ENCODE measurements at places on chromosomes 6 and 20. TPM values are rescaled to one million over a fixed set of nuclear protein-coding genes. Genes with fewer than 3 reads are reported as not detected.

- no peak for DNase-seq
Observed at GRCh38 chr20:20102163-20102562, 49.8 kb downstream of the CFAP61 start.

GRCh38 chr6:18536591-18537055, 149.5 kb downstream of the RNF144B start:
- no peak for DNase-seq

DNA sequence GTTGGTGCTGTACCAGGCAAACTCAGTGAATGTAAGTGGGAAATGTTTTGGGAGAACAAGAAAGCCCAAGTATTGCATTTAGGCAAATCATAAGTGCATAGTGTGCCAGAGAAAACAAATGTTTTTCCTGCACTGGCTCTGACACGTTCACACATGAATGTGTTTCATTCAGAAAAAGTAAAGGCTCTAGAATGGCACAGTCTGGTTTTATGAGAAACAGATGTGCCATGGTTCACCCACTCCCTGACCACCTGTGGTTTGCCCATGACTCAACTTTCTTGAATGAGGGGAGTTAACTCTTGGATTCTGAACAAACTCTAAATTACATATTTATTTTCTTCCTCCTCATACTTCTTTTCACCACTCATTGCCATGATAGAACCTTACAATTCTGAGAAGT, 126.9 kb downstream of the KCNQ5 start:
- DNase-seq = peak; percentile 16

GRCh38 chr20:62159839-62160238, 16.3 kb downstream of the SS18L1 start:
- DNase-seq = no peak

GRCh38 chr6:154276810-154277628, 79.6 kb downstream of the IPCEF1 start:
- peak; percentile 51 for DNase-seq

GRCh38 chr6:87784690-87785089, 82.7 kb upstream of the AKIRIN2 start:
- DNase-seq = no peak

GRCh38 chr6:127471379-127472255, 12.4 kb upstream of the KIAA0408 start:
- DNase-seq = no peak

DNA sequence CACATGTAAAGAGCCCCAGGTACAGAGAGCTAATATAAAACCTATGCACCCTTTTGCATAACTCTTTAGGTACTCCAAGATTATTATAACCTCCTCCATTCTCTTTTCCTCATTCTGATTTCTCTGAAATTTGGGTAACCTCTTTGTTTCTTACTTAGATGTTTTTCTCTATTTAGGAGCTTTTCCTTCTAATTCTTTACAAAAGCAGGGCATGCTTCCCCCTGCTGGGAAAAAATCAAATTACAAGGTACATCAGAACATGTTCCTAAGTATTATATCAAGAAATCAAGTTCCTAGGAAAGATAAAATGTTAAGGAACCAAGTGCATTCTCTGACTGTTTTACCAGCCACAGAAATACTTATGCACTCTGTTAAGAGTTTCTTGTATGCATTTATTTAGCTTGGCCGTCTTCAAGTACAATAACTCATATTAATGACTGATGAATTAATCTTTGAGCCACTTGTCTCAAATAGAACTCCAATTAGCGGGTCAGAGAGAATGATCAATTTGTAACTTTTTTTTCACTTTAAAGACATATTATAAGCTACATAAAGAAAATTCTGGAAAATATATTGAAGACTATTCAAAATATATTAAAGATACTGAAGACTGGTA, 2.1 kb downstream of the KHDRBS2 start:
- peak; percentile 35 for DNase-seq

DNA sequence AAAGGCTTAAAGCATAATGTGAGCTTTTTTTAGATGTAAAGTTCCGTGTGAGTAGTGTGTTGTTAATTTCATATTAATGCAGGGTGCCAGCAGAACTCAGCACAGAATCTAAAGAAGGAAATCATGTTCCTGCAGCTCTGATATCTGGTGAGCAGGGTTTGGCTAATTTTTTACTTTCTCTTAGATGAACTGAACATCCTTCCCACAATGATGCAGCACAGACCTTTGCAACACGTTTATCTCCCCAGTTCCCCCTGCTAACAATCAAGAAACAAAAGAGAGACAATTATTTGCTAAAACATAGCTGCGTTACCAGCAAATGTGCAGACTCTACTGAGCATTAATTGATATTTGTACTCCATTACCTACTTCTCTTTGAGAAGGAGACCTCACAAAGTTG, 39.1 kb upstream of the ATXN1 start:
- no peak for DNase-seq

DNA sequence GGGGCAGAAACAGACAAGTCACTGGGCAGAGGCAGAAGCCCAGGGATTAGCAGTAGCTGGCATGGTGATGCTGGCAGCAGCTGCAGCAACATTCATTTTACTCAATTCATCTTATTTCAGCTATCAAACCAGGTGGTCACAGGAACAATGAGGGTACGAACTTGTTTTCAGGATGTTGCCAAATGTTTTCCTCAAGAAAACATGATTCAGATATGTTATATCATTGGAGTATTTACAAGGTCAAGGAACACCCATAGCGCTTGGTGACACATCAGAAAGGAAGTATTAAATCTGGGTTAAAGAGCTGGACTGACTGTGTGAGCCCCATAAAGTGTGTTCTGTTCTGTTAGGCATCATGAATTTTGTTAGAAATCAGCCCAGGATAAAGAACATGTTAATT, 456.9 kb upstream of the ID4 start:
- no peak for DNase-seq

DNA sequence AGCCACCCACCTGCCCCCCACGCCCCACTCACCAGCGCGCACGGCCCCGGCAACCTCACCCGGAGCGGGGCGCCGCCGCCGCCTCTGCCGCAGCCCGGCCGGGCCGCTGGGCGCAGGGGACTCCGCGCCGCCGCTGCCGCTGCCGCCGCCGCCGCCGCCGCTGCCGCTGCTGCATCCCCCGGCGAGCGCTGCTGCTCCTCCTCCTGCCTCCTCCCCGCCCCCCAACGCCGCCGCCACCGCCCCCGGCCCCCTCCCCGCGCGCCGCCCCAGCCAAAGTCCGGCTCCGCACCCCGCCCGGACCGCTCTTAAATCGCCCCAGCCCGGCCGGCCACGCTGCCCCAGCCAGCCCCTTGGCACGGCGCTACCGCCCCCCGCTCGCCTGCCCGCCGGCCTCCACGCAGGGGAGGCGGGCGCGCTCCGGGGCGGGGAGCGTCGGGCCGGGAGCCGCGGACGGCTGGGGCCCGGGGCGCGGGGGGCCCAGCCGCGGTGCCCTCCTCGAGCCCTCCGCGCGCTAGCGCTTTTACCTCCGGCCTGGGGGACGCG, at the start of gene SULF2:
TSS of gene SULF2 (minus strand) at position 171 of the 543 bp plus-strand sequence. CDS start 28,118 bp downstream, outside the sequence.
- peak; percentile 67 for DNase-seq

DNA sequence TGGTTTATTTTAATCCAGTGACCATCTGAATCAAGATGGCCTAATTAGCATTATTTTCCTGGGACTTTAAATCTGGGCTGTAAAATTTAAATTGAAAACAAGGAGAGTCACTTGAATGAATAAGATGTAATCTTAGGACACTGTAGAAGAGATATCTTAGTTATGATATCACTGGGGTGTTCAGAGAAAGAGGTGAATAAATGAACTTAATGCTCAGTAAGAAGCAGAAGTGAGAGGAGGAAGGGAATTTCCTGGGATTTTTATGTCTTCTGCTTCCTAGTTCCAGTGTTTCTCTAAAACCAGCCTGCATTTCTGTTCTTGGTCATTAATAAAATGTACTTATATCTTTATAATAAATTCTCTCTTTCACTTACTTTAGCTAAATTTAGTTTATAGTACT, 136.8 kb upstream of the PTPRK start:
- DNase-seq = peak; percentile 10

DNA sequence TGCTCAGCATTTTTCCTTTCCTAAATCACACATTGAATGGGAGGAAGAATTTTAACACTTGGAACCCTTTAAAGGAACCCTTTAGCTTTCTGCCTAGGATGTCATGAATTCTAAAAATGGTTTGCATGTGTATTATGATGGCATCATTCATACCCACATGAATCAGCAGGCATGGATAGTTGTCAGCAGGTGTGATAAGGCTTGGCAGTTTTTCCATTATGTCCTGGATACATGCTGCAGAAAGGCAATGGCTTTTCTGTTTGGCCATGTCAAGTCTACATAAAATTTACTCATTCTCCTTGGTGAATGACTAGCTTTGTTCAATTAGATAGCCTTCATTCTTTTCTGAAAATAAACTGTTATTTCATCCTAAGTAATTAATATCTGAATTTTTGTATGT, 353.7 kb downstream of the GRIK2 start:
- DNase-seq = no peak

DNA sequence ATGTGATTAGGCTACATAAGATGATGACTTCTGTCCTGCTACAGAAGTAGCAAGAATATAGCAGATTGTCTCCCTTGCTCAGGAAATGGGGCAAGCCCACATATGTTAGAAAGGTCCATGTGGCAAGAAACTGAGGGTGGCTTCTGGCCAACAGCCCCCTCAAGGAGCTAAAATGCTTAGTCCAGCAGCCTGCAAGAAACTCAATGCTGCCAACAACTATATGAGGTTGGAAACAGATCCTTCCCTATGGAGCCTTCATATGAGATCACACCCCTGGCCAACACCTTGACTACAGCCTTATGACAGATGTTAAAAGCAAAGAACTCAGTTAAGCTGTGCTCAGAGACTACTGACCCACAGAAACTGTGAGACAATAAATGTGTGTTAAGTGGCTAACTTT, 22.1 kb downstream of the PTPRT start:
- DNase-seq = no peak

- DNase-seq = peak; percentile 29
Observed at GRCh38 chr6:132135409-132135808, 184.2 kb upstream of the CCN2 start.

The MYL9 gene
- 0.60 TPM for total RNA-seq

The FOXP4 gene
- 4.6 TPM for total RNA-seq

The MAP3K5 gene
- total RNA-seq = 3.3 TPM

The RBPJL gene
- not detected for total RNA-seq

The TXLNB gene
- total RNA-seq = 0.40 TPM

The RALGAPB gene
- total RNA-seq = 14.8 TPM

All from lung microvascular endothelial cell (primary cell).